ENCODE measurements at places on chromosomes 5 and 9. TPM values are rescaled to one million over a fixed set of nuclear protein-coding genes. Genes with fewer than 3 reads are reported as not detected.

DNA sequence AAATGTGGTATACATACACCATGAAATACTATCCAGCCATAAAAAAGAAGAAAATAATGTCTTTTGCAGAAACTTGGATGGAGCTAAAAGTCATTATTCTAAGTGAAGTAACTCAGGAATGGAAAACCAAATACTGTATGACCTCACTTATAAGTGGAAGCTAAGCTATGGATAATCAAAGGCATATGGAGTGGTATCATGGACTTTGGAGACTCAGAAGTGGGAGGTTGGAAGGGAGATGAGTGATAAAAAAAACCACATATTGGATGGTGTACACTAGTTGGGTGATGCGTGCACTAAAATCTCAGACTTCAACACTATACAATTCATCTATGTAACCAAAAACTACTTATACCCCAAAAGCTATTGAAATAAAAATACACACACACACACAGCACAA, 24.5 kb downstream of the ADAMTS12 start:
- DNase-seq, result no peak

Gene TOMM5
- 151 TPM for total RNA-seq

DNA sequence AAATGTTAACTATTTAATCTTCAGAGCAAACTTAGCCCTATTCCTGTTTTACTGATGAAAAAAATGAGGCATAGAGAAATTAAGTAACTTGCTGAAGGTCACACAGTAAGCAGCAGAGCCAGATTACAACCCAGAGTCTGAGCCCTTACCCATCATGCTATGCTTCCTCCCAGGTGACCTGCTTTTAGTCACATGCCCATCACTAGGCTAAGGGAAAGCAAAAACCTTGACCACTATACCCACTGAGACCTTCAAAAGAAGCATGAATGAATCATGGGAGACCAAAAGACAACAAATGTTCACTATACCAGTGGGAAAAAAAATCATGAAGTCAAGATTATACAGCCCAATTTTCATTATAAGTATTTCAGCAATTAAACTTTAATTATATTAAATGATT, 5.3 kb upstream of the HAUS6 start:
- no peak for DNase-seq

DNA sequence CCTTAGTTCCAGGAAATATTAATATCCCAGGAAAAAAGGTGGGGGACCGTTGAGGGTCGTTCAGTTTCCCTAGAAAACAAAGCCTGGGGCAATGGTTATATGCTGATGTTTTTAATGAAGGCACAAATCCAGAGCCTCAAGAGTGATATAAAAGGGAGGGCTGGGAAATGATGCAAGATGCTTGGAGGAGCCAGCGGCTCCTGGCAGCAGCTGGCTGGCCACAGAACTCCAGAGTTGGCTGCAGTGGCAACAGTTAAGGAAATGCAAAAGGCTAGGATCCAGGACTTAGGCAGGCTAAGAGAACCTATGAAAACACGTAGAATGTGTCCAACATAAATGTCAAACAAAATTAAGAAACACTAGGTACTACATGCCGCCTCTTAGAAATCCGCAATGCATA, 31.0 kb upstream of the B4GALT1 start:
- peak; percentile 36 for DNase-seq

DNA sequence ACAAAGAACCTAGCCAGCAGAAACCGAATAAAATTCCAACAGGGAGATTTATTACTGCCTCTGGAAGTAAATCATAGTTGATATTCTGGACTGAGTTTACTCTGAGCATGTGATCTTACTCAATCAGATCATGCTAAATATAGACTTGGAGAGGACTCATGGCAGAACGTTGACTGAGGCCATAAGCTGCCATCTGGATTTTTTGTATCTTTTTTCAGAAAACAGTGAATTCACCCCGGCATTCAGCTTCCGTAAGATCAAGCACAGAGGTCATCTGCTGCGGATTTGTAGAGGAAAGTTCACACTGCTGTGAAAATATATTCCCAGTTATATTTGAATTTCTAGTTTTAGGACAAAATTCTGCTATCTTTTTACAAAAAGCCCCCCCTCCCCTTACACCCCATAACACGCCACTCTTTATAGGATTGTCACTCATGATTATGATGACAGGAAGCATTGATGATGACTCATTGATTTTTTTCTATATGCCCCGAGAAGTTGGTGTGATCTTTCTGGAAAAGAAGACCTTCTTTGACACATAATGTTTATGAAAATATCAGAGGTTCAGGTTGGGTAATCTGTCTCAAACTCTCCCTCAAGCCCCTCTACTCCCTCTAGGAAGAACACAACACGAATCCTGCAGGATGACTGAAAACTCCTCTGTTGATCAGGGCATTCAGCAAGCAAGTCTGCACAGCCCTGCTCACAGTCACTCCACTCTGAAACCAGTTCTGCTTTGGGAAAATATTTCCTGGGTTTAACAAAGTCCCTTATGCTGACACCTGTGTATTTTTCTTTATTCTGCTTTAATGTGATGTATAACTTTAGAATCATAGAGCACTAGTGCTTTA, 70.8 kb downstream of the NXNL2 start:
- DNase-seq, result no peak

DNA sequence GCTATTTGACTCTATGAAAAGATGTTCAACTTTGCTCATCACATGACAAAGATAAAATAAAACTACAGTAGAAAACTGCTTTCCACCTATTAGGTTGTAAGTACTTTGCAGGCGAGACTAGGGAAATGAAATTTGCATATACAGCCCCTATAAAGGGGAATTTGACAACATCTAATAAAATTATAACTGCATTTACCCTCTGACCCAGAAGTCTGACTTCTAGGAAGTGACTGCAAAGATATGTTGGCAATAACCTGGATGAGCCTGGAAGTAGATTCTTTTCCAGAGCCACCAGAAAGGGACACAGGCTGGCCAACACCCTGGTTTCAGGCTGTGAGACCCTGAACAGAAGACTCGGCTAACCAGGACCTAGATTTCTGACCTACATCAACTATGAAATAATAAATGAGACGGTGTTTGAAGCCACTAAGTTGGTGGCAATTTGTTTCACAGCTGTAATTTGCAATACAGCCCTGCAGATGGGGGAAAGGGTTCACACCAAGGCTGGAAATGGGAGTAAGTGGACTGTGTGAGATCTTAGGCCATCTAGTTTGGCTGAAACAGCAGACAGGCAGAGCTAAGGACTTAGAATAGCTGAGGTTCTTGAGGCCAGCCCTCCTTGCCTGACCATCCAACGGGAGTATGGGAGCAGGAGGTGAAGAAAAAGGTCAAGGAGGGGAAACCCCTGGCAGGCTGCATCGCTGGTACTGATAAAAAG, 106.6 kb downstream of the SIL1 start:
- DNase-seq, result peak; percentile 18

- no peak for DNase-seq
These were observed 102.3 kb downstream of the SYK start for GRCh38 chr9:90903766-90904424.

- DNase-seq, result no peak
These were observed 47.1 kb upstream of the PCA3 start for GRCh38 chr9:76717176-76717575.

DNA sequence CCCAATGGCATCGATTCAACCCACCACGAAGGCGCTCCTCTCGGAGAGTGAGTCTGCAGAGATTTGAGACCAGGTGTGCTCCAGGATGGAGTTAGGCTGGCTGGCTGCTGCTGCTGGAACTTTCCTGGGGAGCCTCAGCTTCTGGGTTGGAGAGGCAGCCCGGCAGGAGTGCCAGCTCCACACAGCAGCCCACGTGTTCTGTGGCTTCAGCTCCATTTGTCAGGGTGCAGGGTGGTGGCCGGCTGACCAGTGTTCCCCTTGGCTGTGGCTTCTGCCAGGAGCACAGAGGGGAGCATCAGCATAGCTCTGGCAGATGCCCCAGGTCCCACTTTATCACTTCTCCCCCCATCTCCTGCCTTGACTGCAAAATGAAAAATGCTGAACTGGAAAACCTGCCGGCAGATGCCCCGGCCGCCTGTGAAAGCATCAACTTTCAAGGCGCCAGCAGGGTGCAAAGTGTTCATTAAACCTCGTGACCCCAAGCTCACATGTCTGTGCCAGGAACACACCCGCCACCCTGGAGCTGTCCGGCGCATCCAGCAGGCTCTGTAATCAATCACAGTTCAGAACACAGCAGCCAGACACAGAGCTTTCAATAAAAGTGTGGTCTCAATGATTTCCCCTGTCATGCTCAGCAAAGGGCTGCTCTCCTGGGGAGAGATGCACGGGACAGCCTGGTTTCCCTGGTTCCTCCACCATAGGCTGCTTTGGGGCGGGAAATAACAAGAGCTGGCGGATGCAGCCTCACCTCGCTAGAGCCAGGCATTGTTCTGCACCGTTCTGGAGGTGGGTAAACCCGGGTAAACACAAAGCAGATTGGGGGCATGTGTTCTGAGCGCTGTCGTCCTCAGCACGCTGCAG, 53.2 kb downstream of the TRIP13 start:
- no peak for DNase-seq

- DNase-seq, result peak; percentile 15
These were observed 46.4 kb upstream of the SLCO6A1 start for GRCh38 chr5:102545175-102545574.

Gene TAS2R1
- not detected for total RNA-seq

Gene TERT
- not detected for total RNA-seq

DNA sequence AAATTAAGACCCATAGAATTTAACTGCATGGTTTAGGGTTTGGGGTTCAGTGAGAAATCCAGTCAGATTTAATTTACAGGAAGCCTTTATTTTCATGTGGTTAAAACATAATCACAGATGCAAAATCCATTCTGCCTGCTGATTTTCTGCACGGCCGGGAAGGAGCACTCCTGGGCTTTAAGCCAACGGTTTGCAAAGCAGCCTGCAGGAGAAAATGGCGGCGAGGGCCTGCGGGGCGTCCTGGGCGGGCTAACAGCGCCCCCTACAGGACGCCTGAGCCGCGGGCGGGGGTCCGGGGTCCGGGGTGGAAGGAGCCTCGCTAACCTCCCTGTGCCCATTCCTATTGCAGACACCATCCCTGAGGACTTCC, 47.6 kb downstream of the THBS4 start:
- peak; percentile 75 for DNase-seq
